ENCODE measurements at places on chromosomes 3 and 15.

DNA sequence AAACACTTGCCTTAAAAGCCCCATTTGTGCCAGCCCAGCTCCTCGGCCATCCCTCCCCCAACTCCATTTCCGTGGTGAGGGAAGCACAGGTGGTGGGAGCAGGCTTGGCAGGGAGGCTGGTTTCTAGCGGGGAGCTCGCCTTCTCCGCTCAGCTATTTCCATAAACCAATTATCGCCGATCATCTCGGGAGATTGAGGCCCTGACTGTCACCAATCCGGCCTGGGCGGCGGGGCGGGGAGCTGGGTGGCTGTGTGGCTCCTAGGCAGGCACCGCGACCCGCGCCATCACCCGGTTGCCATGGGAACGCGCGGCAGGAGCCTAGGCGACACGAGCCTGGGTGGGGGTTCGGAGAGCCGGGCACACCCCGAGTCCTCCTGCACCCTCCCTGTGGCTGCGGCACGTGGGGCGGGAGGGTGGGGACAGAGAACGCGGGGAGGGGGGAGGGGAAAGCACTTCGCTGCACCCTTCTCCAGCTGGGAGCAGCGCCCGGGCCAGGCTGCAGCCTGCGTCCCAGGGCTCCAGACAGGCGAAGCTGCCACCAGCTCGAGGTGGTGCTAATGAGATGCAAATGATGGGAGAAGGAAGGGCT, 9.3 kb downstream of the CCDC33 start:
- no peak for DNase-seq

DNA sequence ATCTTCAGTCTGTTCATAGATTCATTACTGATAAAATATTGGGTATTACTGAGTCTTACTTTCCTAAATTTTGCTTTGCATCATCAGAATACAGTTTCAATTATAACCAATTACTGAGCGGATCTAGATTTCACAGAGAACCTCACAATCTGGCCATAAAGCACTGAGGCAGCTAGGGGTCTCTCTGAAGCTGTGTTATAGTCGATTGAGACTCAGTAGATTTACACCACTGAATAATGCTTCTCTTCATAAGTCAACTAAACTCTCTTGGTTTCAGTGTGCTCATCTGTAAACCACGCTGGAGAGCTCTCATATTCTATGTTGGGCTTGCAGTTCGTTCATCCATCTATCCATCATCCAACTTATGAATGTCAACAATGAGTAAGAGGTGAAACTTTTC, 180.6 kb downstream of the GREM1 start:
- no peak for DNase-seq

DNA sequence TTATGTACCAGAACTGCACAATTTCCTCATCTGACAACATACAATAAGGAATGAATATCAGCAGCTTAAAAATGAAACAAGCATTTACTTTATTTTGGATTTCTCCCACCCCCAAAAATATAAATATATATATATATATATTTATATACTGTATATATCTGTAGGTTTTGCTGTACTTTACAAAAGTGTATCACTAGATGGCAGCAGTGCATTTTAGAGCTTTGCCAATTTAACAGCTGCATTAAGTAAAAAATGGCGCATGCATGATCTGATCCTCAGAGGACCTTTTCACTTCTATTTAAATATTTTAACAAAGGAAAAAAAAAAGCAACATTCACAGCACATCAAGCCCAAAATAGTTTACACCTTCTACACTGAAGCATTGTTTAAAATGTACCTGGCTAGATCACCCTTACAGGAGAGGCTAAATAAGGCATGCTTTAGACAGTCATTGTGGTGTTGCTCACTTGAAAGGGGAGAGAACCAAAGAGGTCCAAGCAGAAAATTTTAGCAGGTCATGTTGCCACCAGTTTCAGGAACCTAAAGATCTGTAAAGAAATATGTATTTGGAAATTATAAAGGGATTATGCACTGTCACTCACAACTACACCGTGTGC, 72.6 kb downstream of the NPTN start:
- peak; percentile 80 for DNase-seq

DNA sequence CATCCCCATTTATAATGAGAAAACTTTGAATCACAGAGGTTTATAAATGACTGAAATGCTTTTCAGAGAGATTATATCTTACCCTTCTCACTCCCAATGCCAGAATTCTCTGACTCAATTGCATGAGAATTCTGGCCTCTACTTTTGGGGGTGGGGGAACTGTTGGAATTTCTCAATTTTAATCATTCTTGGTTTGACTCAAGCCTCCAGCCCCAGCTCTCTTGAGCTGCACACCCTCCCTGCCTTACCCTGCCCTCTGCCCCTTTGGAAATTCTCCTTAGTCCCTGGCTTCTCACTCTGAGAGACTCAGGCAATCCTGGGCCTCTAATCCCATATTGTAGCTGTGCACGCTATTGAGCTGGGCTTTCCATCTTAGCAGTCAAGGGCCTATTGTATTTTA, 44.2 kb downstream of the ZNF589 start:
- DNase-seq = no peak

DNA sequence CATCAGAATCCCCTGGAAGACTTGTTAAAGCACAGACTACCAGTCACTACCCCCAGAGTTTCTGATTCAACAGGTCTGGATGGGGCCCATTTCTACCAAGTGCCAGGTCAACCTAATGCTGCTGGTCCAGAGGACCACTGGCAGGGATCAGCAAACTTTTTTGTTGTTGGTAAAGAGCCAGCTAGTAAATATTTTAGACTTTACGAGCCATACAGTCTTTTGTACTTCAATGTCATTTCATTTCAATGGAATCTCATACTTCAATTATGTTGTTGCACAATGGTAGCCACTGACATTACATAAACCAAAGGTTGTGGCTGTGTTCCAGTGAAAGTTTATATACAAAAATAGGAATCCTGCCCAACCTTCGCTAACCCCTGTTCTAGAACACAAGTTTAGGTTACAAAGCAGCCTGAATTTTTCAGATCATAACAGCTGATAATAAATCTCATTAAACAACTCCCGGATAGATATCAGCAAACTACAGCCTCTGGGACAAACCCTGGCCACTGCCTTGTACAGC, 28.7 kb downstream of the ULK4 start:
- peak; percentile 82 for DNase-seq

- no peak for DNase-seq
Measured at GRCh38 chr15:67885861-67886260, 46.0 kb upstream of the RNU6-1 start.

GRCh38 chr3:25486932-25487331, 58.9 kb downstream of the RARB start:
- no peak for DNase-seq

DNA sequence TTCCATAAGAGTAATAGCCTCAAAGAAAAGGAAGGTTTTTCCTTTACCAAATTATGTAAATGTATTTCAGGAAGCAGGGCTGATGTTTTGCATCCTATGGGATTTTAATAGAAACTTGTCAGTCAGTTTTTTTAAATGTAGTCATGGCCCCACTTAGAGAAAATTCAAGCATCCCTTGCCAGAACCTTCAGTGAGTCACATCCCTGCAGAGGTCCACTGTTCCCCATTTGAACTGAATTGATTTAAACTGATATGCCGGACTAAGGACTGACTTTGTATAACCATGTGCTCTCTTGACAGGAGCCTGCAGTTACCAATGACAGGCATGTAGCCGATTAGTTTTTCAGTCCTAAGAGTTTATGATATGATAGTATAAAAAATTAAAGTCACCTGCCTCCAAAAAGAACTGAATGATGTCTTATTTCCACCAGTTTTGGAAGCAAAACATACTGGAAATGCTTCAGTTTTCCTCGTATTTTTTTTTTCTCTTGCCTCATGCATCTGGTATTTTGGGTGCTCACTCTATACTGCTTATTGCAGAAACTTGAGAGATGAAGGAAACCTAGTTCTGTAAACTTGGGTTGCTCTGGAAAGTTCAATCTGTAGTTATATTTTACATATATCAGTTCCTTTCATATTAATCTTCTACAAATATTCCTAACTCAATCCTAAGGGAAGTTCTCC, 30.7 kb downstream of the LRTM1 start:
- DNase-seq = no peak

GRCh38 chr15:92394309-92395097, 822 bp downstream of the ST8SIA2 start:
- DNase-seq = no peak

DNA sequence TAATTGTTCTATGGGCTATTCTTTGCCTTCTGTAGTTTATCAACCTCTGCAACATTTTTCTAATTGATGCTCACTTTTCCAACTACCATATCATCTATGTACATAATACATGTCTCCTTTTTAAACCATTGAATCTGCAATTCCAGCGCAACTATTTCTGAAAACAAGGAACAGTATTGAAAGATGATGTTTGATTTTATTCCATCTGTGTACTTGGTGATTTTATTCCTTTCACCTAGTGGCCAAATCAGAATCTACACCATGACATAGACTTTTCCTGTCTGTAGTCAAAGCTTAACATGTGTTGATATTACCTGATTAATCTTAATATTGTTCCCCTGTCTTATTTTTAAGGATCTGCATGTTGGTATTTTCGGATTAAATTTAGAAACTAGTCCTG, 13.0 kb downstream of the NKTR start:
- peak; percentile 25 for DNase-seq

DNA sequence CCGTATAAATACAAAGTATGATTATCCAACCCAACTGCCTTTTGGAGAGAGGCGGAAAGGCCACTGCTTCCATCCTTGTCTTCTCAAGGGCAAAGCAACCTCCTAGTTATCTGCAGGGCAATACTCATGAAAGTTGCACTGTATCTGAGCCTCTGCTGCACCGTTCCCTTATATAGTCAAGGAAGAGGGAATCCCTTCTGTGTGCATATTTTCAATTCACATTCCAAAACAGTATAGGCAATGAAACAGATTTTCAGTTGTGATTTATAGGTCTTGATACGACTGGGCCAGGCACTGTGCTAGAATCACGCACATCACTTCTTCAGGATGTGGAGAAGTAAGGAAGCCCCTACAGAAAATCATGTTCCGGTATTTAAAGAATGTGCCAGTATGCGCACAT, 455.7 kb downstream of the FOXP1 start:
- DNase-seq = peak; percentile 26

Data from lung microvascular endothelial cell (primary cell).